ENCODE measurements at places on chromosomes 2 and 18. TPM values are rescaled to one million over a fixed set of nuclear protein-coding genes. Genes with fewer than 3 reads are reported as not detected.

Gene DIPK1C
- total RNA-seq, result not detected

Gene STARD6
- 0.33 TPM for total RNA-seq

Gene CROCC2
- not detected for total RNA-seq

Gene FAP
- total RNA-seq, result 4.5 TPM

Gene DES
- not detected for total RNA-seq

Gene CNTNAP5
- not detected for total RNA-seq

Gene PLEKHH2
- total RNA-seq, result 0.33 TPM

Gene MEP1B
- total RNA-seq, result not detected

Gene RFTN2
- total RNA-seq, result 5.9 TPM

Gene KCNG3
- total RNA-seq, result under 0.01 TPM

Gene CYP27A1
- 9.1 TPM for total RNA-seq

Gene BOK
- 59.5 TPM for total RNA-seq

Gene WIPF1
- total RNA-seq, result 11.4 TPM

Gene LIMS3
- 34.9 TPM for total RNA-seq

Gene CXCR2
- total RNA-seq, result not detected

Gene SKOR2
- total RNA-seq, result not detected

Gene MFF
- total RNA-seq, result 89.8 TPM

Gene DYNAP
- not detected for total RNA-seq

Gene ANKRD53
- total RNA-seq, result 0.38 TPM

Gene SERPINB4
- total RNA-seq, result not detected

Gene SIX3
- total RNA-seq, result not detected

Gene POMC
- 0.98 TPM for total RNA-seq

Gene TXNDC9
- total RNA-seq, result 119 TPM

Gene SMCHD1
- total RNA-seq, result 37.9 TPM

Gene FOXI3
- total RNA-seq, result not detected

Gene LINC00305
- not detected for total RNA-seq

Gene CD207
- total RNA-seq, result not detected

Gene SERPINB3
- not detected for total RNA-seq

Gene CCDC195
- not detected for total RNA-seq

Gene CLHC1
- total RNA-seq, result 6.9 TPM

Gene FBXO48
- total RNA-seq, result 0.48 TPM

Gene SLC14A1
- not detected for total RNA-seq

Gene ANKRD36
- 47.0 TPM for total RNA-seq

Gene IL1F10
- total RNA-seq, result not detected

Gene MERTK
- total RNA-seq, result 35.0 TPM

Gene CARF
- total RNA-seq, result 4.9 TPM

Gene ACMSD
- not detected for total RNA-seq
